Activated CD4-positive, alpha-beta T cell treated with anti-CD3 and anti-CD28 coated beads for 24 hours (primary cell): ENCODE measurements at places on chromosomes 5 and 9.

- DNase-seq, result no peak
Observed at GRCh38 chr5:3317051-3317795, 278.4 kb upstream of the IRX1 start.

GRCh38 chr9:35862328-35862727 lies 7.9 kb downstream of the OR13J1 start:
- DNase-seq, result no peak

DNA sequence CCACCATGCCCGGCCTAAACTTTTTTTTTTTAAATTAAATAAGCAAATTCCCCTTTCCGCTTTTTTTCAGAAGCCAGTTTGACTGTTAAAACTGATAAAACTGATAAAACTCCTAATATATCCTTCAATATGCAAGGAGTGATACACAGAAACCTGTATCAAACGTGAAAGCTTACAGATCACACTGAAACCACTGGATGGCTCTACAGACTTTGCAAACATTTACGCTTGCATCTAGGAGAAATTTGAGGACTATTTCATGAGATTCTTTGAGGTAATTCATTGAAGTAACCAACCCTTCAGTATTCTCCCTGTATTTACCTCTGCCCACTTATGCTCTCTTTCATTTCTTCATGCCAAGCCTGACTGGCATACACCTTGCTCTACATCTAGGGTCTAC lies 40.6 kb upstream of the CHD1 start:
- DNase-seq, result no peak

DNA sequence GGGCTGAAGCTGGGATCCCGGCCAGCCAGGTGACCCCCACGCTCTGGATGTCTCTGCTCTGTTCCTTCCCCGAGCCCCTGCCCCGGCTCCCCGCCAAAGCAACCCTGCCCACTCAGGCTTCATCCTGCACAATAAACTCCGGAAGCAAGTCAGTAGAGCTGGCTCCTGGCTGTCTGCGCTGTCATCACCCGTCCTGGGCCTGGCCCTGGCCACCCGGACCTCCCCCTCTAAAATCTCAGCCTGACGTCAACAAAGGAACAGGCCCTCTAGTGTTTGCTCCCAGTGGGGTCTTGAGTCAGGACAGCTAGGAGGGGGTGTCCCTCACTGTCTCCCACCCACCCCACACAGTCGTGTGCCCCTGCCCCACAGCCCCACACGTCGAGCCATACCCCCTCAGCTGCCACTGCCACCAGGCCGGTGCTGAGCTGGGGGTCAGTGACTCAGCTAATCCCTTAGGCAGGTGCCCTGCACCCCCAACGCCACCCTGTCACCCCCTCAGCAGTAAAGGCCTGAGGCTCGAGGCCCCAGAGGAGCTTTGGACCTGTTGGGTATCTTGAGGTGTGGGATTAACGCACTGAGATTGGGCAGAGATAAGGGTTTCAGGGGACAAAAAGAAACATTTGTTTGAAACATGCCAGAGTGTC lies 1.1 kb upstream of the LCNL1 start:
- no peak for DNase-seq

DNA sequence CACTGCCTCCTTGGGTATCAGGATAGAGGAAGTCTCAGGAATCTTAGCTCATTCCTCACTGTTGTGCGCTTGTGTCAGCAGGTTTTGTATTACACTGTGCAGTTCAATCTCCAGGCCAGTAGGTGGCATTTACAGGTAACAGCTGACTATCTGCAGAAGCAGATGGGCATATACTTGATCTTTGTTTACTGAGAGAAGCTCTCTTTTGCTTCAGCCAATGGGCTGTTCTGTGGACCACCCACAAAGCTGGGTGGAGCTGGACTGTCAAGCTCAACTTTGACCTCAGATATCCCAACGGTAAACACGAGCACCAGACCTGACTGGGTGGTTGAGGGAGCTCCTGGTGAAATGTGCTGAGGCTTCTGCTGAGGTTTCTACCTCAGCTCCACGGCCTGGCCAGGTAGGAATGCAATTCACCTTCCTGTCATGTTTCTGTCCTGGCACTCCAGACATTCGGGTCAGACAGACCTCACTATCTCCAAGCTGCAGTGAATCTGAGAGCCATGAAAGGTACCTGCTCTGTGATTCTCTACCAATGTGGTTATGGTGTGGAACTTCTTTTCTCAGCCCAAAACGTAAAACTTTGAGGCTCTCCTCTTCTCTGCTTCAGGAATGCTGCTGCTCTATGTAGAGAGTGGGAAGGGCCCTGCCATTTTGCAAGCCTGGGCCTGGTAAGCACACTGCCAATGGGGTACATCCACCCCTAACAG lies 167.9 kb upstream of the ACTBL2 start:
- no peak for DNase-seq

DNA sequence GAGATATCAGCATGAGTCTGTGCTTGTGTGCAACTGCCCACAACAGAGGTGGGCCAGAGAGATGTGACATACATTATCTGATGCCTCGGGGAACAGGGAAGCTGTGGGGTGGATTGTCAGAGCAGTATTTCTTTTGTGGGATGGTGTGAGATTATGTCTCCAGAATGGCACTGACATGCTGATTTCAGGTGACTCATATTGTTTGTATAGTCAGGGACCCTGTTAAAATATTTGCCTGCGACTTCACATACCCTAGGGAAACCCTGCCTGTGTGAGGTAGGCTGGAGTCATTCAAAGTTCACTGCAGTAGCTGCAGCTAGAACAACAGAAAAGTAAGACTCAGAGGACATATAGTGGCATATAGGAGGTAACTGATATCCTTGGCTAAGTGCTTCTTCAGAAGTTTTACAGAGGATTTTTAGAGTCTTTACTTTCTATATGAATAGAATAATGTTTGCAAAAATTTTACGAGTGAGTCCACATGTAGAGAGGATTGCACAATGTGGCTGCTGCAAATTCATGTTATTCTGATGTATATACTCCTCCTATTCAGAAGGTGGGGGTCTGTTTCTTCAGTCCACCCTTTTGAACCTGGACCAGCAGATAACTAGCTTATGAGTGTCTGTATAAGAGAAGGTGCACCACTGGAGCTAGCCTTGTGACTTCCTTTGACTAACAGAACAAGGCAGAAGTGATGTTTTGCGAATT lies 89.3 kb downstream of the MACIR start:
- no peak for DNase-seq

- DNase-seq, result no peak
Observed at GRCh38 chr9:78821126-78821822, 524.3 kb downstream of the PSAT1 start.
